IPS-NIHi11 (cell line): ENCODE measurements at places on chromosomes 6 and 20.

- peak; percentile 49 for DNase-seq
Measured at GRCh38 chr6:30682143-30683117, 4.0 kb downstream of the PPP1R18 start.

- no peak for DNase-seq
Measured at GRCh38 chr6:162539321-162539720, 188.2 kb downstream of the PRKN start.

- DNase-seq: no peak
Measured at GRCh38 chr20:44504402-44505307, 17.2 kb downstream of the SERINC3 start.

DNA sequence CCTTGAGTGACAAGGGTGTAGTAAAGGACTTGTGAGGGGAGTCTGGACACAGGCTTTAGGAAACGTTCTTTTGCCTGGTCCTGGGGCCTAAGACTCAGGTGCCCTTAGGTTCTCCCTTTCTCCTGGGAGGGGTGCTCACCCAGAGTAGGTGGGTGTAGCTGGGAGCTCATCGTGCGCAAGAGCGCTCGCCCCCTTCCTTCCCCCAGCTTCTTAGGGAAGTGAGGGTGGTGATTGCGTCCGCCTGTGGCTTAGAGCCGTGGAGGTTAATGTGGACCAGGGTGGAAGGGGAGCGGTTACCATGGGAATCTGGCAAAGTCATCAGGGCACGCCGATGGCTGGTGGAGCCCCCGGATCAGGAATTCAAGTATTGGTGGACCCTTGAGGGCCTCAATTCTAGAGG, 3.3 kb upstream of the AARS2 start:
- no peak for DNase-seq
